ENCODE measurements at places on chromosomes 2 and 18.

DNA sequence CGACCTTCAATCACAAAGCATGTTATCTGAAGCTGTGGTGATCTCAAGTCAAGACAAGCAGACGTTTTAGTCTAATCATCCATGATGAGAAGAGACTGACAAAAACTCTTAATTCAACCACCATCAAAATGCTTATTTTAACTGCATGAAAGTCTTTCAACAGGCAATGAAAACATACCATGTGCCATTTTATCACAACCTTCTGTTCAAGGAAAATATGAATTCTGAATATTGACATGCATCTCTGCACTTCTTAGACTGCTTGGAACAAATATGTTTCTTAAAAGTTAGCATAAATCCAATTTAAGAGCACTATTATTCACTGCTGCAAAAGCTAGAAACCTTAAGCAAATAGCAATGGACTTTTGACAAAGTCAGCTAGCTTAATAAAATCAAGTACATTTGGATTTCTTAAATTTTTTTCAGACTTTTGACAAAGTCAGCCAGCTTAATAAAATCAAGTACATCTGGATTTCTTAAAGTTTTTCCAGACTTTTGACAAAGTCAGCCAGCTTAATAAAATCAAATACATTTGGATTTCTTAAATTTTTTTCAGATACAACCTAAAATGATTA lies 70.9 kb downstream of the OLA1 start:
- no peak for DNase-seq

DNA sequence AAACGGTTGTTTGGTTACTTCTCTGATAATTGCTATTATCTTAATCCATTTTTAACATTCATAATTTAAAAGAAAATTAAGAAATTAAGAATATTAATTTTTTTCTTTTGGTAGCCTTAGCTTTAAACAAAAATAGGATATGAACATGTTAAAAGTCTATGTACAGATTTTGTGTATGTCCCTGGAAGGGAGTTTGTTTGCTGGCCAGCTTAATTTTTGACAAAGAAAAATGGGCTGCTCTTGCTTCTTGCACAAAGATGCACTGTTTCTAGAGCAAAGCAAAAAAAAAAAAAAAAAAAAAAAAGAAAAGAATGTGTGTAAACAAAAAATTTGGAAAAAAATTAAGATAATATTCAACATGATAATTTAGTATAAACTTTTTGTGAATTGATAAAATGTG lies 1.3 kb downstream of the RFTN2 start:
- DNase-seq: no peak

- no peak for DNase-seq
These were observed 199.3 kb downstream of the ZNF407 start for GRCh38 chr18:74796841-74797576.

- no peak for DNase-seq
These were observed 31.5 kb downstream of the ST8SIA5 start for GRCh38 chr18:46725310-46725709.

- no peak for DNase-seq
These were observed 50.2 kb downstream of the DAW1 start for GRCh38 chr2:227921648-227922047.
